ENCODE measurements at places on chromosomes 7 and 10.

GRCh38 chr10:103820101-103821062 is 35.0 kb downstream of the SH3PXD2A start:
- no peak for DNase-seq

DNA sequence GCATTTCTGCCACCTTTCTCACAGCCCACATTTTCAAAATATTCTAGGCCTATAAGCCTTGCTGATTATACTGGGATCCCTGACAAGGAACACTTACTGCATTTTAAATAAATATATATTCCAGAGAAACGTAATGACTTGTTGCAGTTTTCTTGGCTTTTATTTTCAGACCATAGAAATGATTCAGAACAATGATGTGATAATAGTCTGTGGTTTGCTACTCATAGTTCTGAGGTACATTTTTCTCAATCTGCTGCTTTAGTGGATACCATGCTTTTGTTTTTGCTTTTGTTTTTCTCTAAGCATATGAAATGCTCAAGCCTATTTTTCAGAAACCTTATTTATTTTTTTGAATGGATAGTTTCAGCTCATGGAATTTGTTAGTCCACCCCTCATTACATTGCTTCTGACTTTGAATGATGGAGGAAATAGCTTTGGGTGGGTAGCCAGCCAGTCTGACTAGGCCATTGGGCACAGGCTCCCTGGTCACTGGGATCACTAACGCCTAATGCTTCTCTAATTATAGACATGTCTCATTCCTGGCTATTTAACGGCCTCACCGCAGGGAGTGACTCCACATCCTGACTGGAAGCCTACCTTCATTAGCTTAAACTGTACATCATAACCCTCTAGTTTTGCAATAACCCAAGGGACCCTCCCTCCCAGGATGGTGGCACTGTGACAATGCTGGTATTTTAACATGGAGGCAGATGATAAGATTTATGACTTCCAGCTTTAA is 66.1 kb downstream of the MBL2 start:
- no peak for DNase-seq

DNA sequence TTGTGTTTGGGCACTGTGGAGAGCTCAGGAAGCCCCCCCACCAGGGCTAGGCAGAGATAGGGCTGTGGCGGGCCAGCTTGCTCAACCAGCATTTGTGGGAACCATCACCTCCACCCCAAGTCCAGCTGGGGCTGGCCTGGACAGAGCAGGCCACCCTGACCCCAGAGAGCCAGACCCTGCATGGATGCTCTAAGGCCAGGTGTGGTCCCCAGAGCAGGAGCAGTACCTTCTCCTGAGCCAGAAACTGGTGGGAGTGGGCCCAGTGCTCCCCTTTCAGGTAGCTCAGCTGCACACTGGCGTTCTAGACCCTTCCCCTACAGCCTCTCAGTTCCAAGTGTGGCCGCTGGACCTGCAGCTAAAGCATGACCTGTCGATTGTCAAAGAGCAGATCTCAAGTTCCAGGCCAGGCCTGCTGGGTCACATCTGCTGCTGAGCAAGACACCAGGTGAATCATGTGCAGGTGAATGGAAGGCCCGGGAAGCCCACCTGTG is 57.2 kb downstream of the RASGEF1A start:
- no peak for DNase-seq

DNA sequence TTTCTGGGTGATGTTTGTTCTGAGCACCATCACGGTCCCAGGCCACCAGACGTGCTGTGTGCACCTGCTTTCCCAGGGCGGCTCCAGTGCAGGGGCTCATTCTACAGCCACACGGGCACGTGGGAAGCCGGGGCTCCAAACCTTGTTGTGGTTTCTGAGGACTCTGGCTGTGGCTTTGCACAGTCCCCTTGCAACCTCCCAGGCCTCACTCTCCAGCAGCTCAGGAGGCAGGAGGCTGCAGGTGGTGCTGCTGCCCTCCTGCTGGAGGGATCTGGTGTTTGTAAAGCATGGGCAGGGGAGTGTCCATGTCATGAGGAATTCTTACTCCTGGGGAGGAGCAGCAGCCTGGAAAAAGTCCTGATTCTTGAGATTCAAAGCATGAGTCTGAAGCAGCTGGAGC is 54.3 kb downstream of the INSYN2A start:
- DNase-seq, result no peak

- DNase-seq, result no peak
Measured at GRCh38 chr7:29107056-29107455, 39.3 kb downstream of the CPVL start.

GRCh38 chr7:157506268-157506667 is 169.5 kb downstream of the DNAJB6 start:
- no peak for DNase-seq

DNA sequence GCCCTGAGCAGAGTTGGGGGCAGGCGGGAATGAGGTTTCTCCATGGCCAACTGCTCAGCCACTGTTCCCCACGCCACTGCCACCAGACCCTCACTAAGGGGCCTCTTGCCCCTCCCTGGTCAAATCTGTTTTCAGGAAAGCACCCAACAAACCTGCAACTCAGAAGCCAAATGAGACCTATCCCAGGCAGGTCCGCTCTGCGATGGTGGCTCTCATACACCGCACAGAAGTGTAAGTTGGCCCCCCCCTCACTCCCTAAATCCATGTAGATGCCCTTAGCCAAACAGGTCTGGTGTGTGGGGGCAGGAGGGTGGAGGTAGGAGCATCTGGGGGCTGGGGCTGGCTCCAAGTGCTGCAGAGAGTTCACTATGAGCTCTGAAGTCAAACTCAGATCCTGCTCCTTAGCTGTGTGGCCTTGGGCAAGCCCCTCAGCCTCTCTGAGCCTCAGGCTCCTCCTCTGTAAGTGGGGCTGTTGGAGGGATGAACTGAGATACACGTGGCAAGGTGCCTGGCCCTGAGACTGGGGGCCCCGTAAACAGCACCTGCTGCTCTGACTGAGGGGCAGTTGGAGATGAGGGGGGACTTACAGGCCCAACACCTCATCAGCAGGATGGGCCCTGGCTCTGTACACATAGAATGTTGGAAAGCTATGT is 1.1 kb downstream of the MMRN2 start:
- DNase-seq, result no peak

DNA sequence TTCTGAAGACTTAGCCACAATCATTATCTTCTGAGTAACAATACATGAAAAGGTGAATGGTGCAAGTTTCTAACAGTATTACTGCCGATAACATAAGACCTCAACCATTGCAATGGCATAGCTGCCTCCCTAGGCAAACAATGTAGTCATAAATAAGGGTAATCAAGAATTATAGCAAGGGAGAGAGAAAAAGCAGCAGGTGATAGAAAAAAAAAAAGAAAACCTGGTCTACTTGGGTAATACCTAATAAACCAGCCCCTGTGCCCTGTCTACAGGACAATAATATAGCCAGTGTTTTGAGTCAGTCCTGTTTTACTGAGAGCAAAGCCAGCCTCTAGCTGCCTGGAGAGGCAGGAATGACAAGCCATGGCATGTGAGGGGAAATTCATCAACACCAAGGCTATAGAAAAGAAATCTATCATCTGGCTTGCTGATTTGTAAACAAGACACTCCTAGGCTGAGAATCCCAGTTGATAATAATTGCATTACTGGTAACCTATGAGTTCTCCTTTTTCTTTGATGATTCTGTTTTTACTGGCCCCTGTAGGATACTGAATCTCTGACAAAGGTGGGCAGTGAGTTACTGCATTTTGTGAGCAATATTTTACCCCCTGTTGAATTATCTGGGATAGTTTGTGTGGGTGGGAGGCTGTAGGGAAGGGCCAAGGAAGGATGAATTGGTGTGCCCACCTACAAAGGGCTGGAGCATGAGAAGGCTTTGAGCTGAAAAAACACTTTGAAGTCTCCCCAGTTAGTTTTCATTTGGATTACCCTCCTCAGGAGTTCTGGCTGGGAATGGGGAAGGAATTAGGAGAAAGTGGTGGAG is 1.7 kb upstream of the WEE2 start:
- no peak for DNase-seq

DNA sequence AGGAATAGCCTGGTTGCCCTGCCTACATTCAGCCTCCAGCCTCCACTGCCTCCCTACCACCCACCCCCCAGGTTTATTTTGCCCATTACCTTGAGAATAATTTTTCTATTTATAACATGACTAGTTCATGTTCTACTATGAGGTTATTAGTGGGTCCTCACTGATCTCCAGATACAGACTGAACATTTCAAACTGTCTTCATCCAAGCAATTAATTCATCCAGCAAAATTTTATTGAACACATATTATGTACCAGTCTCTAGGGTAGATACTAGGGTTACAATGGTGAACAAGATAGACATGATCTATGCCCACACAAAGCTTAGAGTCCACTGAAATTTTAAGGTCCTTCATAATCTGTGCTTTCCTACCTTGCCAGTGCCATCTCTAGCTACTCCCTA is 51.6 kb upstream of the FHIP2A start:
- no peak for DNase-seq

GRCh38 chr7:143993924-143994323 is 6.2 kb upstream of the OR6B1 start:
- no peak for DNase-seq

GRCh38 chr7:139950881-139951525 is 111.7 kb downstream of the PARP12 start:
- DNase-seq, result no peak

- no peak for DNase-seq
Measured at GRCh38 chr10:9081961-9082360, 1027.5 kb downstream of the GATA3 start.

GRCh38 chr10:62038609-62039190 is 137.2 kb downstream of the ARID5B start:
- DNase-seq, result peak; percentile 79

DNA sequence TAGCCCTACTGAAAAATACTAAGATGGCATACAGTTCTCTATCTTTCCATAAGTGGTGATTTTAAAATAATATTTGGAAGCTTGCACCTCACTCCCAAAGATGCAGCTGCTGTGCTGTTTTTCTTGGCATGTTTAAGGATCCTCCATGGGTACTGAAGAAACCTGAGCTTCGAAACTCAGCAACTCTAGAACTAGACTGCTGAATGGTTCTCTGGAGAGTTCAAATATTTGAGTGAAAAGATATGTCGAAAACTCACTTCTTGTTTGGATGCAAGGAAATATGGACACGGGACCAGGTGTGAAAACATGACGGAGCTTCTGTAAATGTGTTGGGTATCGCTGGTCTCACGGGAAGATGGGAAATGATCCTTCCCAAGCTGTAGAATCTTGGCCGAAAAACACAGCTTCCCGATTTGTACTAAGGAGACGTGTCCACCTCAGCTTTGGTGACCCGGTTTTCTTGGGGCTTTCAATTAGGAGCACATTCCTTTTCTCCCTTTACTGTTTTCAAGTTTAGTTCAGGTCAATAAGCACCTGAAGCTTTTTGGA is 543.8 kb upstream of the NRP1 start:
- no peak for DNase-seq

GRCh38 chr7:36103837-36104561 is 49.1 kb upstream of the EEPD1 start:
- DNase-seq, result no peak

DNA sequence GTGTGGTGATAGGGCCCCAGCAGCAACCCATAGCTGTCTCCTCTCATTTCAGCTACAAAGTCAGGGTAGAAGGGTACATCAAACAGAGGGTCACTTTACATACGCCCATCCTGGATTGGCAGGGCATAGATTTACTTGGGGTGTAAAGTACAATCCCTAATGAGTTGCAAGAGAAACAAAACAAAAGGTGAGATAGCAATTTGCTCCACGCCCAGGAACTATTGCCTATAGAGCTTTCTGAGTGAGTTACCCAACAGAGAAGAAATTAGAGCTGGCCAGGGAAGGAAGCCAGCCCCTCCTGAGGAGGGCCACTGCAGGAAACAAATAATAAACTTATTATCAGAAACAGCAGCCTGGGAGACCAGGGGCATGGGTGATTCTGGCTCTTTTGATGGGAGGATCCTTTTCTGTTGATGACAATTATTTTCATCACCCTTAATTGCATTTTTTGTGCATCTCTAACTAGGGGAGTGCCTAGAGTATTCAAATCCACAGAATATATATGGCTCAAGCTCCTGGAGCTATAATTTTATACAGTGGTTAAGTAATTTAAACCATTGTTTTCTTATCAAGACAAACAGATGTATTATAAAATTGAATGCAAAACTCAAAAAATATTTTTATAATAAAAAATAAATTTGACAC is 47.4 kb downstream of the SLC26A5 start:
- DNase-seq, result no peak

- DNase-seq, result no peak
Measured at GRCh38 chr10:93872375-93873158, 21.2 kb upstream of the SLC35G1 start.

DNA sequence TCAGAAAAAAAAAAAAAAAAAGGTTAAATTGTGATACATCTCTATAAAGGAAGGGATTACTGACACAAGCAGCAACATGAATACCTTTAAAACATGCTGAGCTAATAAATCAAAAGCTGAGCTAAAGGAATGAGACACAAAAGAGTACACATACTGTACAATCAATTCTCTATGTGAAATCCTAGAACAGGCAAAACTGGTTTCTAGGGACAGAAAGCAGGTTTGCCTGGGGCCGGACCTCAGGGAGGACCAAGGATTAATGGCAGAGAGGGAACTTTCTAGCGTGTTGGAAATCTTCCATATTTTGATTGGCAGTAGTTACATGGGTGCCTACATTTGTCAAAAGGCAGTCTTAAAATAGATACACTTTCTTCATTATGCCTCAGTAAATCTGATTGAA is 52.5 kb downstream of the KLRG2 start:
- DNase-seq, result peak; percentile 80

DNA sequence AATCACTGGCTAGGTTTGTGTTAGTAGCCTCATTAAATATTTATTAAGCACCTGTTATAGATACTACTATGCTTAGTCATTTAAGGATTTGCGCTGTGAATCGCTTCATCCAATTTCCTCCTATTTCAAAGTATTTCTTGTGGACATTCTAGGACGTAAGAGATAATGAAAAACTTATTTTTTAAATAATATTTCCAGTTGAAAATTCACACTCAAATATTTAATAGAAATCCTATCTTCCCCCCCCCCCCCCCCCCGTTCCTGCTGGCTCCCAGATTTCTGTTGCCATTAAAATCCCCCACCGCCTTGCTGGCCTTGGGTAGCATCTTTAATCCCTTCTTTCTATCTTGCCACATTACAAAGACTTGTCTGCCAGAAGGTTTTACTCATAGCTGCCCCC is 6.0 kb downstream of the INSYN2A start:
- DNase-seq, result no peak

DNA sequence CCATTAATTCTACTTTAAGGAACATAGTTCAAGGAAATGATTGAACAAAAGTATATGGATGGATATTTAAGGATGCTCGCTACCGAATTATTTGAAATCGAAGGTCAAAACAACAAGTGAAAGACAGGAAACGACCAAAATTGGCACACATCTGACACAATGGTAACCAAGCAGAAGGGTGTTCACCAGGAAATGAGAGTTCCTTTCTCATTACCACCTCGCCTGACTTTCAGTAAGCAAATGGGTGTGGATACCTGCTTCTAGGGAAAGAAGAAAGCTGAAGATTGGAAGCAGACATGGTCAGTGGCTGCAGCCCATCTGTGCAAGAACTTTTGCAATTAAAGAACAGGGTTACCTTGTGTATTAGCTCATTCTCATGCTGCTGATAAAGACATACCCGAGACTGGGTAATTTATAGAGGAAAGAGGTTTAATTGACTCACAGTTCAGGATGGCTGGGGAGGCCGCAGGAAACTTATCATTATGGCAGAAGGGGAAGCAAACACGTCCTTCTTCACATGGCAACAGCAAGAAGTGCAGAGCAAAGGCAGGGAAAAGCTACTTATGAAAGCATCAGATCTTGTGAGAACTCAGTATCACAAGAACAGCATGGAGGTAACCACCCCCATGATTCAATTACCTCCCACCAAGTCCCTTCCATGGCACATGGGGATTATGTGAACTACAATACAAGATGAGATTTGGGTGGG is 6.2 kb upstream of the TMEM273 start:
- DNase-seq, result no peak
